ENCODE measurements at places on chromosomes 13 and 19.

DNA sequence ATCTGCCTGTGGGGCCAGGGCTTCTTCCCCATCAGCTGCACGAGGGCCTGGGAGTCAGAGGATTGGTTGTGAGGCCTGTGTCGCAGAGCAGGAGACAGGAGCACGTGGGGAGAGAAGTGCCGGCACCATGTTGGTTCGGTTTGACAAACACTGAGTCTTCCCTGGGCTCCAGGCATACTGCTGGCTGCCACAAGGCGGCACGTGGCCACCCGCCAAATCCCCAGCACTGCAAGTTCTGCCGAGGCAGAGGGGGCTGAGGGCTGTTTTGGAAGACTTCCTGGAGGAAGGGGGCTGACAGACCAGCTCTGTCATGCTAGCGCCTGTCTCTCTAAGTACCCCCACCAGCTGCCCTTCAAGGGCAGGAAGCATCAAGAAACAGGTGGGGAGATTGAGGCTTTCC is 9.5 kb downstream of the SHANK1 start:
- DNase-seq = no peak

DNA sequence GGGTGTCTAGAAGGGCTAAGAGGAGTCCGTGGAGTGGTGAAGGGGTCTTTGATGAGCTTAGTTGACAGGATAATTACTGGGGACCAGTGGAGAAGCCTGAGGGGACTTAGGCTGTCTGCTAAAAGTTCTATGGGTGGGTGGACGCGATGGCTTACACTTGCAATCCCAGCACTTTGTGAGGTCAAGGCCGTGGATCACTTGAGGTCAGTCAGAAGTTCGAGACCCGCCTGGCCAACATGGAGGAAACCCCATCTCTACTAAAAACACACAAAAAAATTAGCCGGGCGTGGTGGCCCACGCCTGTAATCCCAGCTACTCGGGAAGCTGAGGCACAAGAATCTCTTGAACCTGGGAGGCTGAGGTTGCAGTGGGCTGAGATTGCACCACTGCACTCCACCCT is 2.8 kb upstream of the GSK3A start:
- DNase-seq = no peak

GRCh38 chr13:111485491-111486250 is 165.2 kb downstream of the TEX29 start:
- DNase-seq = no peak

- DNase-seq = no peak
Observed at GRCh38 chr19:15371119-15371518, 8.5 kb downstream of the AKAP8 start.

DNA sequence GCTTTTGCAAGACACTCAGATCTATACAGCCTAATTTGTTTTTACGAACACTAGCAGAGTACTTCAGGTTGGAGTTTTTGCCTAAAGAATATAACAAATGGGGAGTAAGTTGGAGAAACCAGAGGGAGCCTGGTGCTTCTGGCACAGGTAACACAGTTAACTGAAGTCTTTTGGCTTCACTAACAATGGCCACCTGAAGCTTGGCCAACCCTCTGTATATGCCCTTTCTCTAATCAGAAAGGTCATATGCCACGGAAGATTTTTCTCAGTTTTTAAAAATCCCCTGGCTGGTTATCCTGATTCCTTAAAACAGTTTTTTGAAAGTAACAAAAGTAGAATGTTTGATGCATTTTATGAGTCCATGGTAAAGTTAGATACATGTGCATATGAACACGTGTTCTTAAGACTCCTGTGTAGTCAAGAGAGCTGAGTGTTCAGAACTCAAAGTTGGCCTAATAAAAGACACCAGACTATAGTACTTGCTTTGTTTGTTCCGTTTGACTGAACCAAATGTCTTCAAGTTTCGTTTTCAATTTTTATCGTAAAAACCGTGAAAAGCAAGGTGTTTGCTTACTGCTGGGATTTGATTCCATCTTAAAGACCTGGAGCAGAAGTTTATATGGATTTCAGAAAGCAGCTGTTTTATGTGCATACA is 137.5 kb downstream of the KCNRG start:
- no peak for DNase-seq

- no peak for DNase-seq
Observed at GRCh38 chr13:78599645-78600279, 3.6 kb downstream of the POU4F1 start.

DNA sequence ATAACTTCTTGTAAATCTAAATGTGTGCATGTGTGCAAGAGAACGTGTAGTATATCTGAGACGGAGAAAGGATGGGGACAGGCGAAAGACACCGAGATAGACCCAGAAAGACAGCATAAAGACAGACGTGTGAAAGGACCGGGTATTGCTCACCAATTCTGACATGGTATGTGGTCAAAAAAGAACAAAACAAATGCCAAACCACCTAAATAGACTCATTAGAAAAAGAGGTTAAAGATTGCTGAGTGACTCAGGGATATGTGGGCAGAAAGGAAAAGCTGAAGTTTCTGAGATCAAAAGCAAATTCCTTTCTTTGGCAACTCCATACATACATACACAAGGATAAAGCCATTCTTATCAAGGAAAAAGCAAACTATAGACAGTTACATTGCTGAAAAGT is 179.7 kb upstream of the TSC22D1 start:
- no peak for DNase-seq

DNA sequence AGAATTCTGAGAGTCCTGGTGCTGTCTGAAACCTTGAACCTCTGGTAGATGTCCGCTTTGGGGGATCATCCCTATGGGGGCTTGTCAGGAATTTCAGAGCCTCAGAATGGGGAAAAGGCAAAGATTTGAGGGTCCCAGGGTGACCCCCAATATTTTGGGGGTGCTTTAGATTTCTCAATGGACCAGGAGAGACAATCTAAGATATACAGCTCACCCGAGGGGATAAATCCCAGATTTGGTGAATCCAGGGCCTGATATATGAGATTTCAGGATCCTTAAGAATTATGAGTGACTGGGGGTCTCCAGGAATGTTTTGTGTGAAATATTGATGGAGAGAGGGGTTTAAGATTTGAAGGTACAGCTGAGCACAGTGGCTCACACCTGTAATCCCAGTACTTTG is 3.3 kb downstream of the CAPN12 start:
- DNase-seq = no peak

DNA sequence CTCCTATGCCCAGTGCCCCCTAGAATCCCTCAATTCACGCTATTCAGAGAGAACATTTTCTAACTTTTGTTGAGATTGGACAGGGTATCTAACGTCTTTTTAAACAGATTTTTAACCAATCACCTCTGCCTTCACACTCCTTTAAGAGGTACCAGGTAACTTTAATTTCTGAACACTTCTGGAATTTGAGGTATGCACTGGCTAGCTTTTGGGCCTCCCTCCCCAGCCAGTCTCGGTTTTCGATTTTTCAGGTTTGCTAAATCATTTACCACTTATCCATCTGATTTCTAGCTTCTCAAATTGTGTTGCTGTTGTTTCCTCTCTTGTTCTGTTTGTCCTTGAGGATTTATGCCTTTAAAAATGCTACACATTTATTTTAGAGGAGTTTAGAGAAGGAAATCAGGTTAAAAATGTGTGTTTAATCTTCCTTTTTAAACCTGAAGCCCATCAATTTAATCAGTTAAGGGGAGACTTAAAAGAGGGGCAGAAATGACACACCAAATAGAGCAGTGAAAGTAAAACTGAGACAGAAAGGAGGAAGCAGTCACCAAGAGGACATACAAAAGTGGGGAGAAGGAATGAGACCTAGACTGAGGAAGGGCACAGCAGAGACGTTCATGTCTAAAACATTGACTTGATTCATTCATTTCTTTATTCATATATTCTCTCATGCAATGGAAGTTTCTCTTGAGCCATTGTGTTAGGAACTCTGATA is 139.6 kb upstream of the HTR2A start:
- DNase-seq = no peak

DNA sequence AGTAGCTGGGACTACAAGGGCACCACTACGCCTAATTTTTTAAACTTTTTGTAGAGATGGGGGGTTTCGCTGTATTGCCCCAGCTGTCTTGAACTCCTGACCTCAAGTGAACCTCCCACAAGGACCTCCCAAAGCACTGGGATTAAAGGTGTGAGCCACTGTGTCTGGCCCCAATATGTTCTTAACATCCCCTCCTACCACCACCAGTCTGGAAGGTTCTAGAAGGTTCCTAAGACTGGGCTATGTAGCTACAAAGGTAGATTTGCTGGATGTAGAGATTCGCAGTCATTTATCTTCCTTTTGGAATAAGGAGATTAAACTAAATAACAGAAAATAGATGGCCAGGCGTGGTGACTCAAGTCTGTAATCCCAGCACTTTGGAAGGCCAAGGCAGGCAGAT is 5.3 kb downstream of the HSD17B14 start:
- no peak for DNase-seq

GRCh38 chr13:20354722-20355121 is 122.6 kb upstream of the GJB6 start:
- no peak for DNase-seq

GRCh38 chr19:15286688-15287365 is 45.5 kb downstream of the BRD4 start:
- DNase-seq = no peak

DNA sequence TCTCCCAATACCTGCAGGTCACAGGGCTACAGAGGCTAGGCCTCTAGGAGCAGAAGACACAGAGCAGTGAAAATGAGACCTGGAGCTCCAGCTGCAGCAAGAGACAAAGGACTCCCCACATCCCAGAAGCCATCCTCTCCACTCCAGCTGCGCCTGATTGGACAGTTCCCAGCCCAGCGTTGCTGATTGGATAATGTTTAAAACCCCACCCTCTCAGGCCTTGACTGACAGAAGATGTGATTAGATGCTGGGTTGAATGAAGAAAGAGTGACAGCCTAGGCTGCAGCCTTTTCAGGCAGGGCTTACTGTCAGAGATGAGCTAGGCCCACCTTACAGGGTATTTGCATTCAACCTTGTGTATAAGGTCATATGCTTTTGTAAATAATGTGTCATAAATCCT is 59.4 kb downstream of the ZNF708 start:
- DNase-seq = no peak

DNA sequence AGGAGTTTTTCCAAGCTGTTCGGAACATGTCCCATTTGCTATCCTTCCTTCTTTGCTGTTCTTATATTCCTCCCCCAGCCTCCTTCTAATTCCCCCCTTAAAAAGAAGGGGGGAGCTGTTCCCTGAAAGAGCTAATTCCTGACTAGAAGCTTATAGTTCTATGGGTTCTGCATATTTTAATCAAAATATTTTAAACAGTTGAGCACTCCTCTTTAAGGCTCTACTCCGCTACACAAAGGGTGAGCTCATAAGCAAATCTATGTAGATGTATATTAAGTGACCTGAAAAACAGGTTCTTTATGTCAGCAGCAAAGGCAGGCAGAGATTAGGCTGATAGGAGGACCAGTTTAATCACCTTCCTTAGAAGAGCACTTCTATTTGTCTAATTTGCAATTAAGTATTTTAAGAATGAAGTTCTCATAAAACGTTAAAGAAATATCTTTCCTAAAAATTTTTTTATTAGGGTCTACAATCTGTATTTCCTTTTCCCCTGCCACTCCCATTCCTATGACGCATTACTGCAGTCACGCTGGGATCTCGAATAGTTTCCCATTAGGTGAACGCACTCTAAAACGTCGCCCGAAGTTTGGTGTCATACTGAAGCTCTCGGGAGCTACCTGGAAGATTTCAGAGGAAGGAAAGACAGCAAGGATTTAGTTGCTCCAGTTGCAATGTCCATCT is 5.2 kb downstream of the EFNB2 start:
- no peak for DNase-seq

DNA sequence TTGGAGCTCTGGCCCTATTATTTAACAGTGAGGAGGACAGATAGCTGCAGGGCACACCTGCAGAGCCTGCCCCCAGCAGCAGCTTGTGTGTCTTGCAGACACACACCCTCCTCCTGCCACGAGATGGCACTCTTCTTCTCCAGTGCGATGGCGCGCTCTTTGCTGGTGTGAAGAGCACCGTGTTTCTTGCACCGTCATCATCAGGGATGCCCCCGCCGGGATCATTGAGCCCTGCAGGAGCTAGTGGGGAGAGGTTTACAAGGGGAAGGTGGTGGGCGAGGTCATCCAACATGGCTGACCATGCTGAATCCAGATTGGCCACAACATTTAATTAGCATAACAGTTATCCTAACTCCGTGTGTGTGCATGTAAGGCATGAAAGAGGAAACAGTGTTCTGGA is 105.6 kb downstream of the RAB20 start:
- peak; percentile 74 for DNase-seq

DNA sequence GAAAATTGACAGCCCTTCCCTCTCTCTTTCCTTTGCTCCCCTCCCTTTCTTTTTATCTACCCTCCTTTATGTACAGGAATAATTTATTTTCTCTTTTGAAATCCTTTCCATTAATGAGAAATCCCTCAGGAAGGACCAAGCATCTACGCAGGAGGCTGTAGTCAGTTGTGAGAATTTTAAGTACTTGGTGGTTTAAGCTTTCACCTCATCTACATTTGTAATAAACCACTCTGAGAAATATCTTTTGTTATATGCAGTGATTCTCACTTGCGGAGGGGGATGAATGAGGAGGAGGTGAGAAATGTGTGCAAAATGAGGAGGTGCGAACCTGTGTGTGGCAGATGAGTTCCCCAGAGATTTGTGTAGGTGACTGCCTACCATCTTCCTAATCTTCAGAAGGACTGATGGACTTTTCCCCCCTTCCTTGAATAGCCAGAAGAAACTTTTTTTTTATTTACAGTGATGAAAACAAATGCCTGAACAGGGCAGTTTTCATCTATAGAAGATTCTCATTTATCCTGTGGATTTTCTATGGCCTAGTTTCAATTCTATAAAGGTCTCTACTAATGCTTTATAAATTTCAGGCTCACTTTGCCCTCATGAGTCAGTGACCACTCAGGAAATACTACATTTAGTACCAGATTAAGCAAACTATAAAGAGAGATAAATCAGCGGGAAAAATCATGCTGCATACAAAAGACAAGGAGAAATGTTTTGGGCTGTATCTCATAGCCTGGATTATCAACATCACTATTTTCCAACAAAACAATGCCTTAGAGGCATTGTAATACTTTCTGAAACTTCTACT is 118.3 kb downstream of the LHFPL6 start:
- DNase-seq = no peak

DNA sequence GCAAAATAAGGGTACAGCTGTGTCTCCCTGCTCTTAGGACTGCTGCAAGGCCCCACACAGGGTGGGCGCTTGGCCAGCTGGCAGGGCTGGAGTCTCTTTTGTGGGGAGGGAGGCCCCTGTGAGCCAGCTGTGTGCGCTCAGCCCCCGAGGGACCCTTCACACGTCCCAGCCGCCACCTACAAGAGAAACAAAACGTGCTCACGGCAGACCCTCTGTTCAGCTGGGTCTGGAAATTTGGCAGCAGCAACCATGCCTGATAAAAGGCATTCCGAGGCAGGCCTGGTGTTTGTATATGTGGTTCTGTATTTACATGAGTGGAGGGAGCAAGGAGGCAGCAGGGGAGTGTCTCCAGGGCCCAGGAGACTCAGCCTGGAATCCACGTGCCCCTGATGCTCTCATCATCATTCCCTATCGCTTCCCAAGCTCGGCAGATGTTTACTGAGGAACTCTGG is 49.7 kb downstream of the CRTC1 start:
- DNase-seq = peak; percentile 58

DNA sequence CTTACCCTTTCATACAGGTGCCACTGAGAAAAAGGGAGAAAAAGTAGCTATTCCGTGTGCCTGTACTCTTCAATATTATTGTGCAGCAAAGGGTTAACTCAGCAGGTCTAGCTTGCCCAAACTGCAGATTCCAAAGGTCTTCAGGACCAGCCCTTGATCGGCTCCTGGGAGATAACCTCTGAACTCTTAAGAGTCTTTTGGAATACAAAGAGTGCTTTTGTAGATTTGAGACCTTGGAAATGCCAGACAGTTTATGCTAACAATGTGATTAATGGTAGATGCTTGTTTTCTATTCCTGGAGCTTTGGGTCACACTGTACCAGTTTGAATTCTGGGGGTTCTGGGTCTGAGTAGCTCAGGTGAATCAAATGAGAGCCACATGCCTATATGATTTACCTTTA is 844.7 kb upstream of the MIR17HG start:
- DNase-seq = no peak
